ENCODE measurements at places on chromosomes 3 and 15.
A peak's percentile ranks its signal among the peaks of the same experiment; 100 is the strongest.

GRCh38 chr15:80825361-80826030 lies 46.3 kb downstream of the CEMIP start:
- no peak for DNase-seq

- DNase-seq: no peak
Measured at GRCh38 chr15:100721758-100722550, 119.6 kb downstream of the ASB7 start.

DNA sequence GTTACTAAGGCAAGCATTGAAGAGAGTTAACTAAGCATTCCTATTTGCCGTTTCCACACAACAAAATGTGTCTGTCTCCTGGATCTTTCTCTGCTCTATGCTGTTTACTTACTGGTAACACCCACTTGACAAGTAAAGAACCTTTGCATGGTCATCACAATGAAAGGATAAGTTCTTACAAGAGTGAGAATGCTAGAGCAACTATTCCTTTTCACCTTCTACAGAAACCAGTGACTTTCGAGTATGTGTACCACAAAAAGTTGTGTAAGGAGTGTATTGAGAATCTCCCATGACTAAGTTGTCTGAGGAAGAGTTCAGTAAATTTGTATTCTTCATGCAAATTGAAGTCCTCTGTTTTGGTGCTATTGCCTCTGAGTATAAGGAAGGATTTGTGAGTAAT lies 10.8 kb downstream of the TIPARP start:
- DNase-seq: no peak

DNA sequence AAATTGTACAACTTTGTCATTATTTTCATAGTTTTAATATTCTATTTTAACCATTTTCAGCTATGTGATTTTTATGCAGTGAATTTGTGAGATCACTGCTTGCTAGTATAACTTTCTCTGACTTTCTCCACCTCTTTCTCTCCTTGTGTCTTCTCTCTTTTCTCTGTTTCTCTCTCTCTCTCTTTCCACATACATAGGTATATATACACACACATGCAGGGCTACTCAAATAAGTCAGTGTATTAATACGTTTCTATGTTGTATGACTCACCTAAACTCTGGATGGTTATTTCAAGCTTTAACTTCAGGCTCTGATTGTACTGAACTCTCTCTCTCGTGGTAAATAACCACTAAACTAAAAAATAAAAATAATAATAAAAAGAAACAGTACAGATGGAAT lies 1389.3 kb upstream of the ALCAM start:
- no peak for DNase-seq

DNA sequence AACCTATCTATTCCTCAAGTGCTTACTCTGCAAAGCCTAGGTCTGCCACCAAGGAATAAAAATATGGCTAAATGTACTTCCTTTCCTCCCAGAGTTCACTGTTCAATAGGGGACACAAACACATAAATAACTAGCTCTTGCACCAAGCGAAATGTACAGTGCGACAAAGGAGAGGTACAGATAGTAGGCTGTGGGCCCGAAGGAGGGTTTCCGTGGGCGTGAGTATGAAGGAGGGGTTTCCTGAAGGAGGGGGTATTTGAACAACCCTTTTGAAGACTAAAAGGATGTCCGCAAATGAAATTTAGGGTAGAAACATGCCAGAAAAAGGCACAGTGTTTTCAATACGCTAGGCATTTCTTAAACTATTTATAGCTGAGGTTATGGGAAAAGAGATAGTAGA lies 207.9 kb downstream of the LPP start:
- no peak for DNase-seq

DNA sequence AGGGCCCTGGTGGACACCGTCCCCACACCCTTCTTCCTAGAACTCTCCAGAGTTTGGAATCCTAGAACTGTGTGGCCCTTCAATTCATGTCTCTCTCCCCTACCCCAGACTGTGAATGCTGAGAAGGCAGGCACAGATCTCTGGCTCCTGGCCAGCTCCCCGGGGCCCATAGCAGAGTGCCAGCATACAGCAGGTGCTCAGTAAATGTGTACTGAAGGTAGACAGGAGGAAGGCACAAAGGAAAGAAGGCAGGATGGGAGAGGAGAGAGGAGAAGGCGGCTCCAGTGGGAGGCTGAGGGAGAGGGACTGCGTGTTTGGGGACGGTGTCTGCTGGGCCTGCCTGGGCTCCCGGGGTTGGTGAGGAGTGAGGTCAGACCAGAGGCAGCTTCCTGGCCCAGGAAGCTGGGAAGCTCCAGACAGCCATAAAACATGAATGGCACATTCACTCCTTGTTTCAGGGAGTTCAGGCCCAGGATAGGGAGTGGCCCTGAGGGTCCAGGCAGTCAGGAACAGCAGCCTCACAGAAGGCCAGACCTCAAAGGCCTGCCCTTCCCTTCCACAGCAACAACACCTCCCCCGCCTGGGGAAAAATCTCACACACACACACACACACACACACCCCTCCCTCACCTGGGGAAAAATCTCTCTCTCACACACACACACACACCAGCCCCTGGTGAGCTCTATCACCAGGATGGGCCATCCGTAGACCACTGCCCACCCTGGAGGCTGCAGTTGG lies 137.1 kb upstream of the PRR20G start:
- no peak for DNase-seq

DNA sequence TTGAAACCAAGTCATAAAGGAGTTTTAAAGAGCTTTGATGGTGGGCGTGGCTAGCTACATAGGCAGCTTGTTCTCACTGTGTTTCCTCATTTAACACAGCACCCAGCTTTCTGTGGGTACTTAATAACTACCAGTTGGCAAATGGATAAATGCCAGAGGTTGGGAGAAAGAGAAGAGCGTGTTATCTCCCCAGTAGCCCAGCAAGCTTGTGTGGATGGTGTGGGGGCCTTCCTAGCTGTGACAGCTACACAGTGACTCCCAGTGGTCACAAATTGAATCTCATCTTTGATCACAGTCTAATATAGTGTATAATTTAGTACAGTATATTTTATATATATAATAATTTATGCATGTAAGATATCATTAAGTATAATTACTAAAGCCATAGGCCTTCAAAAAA lies 984.1 kb downstream of the EPHA3 start:
- DNase-seq: no peak

DNA sequence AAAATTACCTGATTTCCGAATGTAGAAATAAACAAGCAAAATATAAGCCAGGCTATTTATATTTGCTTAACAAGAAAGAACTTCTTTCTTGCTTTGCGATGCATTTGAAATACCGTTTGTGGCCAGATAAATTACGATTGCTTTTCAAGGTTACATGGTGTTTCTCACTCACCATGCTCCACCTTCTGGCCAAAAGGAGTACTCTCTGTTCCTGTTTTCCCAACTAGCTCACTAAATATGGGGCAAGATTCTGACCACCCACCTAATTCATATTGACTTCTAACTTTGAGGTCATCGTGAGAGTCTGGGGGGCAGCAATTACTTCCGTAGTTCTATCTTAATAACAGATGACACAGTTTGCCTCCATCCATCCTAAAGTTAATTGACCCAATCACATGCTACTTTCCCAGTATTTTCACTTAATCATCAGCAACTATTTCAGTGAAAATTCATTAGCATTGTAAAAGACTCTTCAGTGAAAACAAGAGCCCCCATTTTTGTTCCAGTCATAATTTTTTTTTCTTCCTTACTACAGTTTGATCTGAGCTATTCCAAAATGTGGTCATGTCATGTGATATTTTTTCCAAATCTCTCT lies 25.9 kb downstream of the ACP3 start:
- DNase-seq: peak; percentile 0

DNA sequence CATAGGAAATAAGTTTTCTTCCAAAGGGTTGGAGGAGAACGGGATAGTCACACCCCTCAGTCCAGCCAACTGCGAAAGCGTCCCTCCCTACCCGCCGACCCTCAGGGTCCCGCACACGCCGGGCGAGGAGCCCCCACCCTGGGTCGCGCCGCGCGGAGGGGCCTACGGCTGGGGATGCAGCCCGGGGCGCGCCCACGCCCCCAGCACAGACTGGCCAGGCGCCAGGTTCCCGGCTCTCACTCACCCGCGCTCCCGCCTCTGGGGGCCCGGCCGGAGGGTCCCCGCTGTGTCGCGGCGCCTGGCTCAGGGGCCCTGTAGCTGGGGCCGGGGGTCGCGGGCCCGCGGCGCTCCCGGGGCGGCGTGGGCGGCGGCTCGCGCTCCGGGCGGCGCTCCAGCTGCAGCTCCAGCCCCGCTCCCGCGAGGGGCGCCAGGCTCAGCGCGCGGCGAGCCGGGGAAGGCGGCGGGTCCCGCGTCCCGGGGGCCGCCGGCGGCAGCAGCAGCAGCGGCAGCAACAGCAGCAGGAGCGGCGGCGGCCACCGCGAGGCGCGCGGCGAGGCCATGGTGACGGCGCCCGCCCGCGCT lies 375 bp downstream of the HEG1 start:
- no peak for DNase-seq

DNA sequence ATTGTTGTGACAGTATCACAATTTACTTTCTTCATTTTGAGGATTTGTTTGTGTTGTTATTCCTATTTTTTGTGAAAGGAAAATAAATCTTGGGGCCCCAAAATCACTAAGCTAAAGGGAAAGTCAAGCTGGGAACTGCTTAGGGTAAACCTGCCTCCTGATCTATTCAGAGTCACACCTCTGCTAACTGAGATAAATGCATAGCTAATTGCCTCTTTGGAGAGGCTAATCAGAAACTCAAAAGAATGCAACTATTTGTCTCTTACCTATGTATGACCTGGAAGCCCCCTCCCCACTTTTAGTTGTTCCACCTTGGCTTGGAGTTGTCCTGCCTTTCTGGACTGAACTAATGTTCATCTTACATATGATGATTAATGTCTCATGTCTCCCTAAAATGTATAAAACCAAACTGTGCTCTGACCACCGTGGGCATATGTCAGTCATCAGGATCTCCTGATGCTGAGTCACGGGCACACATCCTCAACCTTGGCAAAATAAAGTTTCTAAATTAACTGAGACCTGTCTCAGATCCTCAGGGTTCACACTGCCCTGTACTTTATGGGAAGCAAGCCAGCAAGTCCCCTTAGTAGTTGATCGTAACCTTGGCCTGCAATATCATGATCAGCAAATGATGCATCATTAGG lies 523.2 kb upstream of the GOLIM4 start:
- DNase-seq: no peak

- no peak for DNase-seq
Measured at GRCh38 chr3:112644453-112644852, 3.5 kb upstream of the CCDC80 start.

GRCh38 chr3:38119821-38120692 lies 16.9 kb downstream of the ACAA1 start:
- DNase-seq: no peak

DNA sequence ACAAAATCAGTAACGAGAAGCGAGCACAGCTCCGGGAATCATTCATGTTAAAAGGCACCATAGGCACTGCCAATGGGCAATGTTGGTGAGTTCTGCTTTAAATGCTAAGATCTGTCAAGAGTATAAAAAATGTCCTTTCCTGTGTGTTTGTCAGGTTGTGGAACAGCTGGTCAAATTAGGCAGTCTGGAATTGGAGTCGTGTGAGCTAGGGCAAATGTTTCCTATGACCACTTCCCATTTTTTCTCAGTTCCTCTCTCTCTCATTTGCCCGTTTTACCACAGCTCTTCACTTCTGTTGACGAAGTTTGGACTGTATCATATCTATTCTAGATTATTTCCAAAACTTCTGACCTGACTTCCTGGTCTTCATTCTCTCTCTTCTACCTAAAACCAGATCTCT lies 60.8 kb upstream of the GOLIM4 start:
- DNase-seq: no peak

Measured in stimulated activated CD8-positive, alpha-beta memory T cell treated with anti-CD3 and anti-CD28 coated beads, Interleukin-15, amount 100 ng/mL, for 48 hours (primary cell).